ENCODE measurements at places on chromosomes 3 and 15. TPM values are rescaled to one million over a fixed set of nuclear protein-coding genes. Genes with fewer than 3 reads are reported as not detected.

TEX55 gene
- not detected for total RNA-seq

AQP9 gene
- not detected for total RNA-seq

SLC22A13 gene
- 0.09 TPM for total RNA-seq

ALDH1L1 gene
- total RNA-seq, result not detected

ARID3B gene
- 1.0 TPM for total RNA-seq

ALDH1A3 gene
- 213 TPM for total RNA-seq

COL7A1 gene
- 27.0 TPM for total RNA-seq
